Hematopoietic multipotent progenitor cell treated with erythropoietin and hydrocortisone succinate and interleukin-3 and kit ligand, for 17 days (in vitro differentiated cells): ENCODE measurements at places on chromosomes 3 and 15.

- DNase-seq = no peak
Observed at GRCh38 chr3:180417241-180417640, 184.7 kb upstream of the TTC14 start.

- DNase-seq = no peak
Observed at GRCh38 chr3:50657816-50658215, 16.9 kb upstream of the DOCK3 start.

DNA sequence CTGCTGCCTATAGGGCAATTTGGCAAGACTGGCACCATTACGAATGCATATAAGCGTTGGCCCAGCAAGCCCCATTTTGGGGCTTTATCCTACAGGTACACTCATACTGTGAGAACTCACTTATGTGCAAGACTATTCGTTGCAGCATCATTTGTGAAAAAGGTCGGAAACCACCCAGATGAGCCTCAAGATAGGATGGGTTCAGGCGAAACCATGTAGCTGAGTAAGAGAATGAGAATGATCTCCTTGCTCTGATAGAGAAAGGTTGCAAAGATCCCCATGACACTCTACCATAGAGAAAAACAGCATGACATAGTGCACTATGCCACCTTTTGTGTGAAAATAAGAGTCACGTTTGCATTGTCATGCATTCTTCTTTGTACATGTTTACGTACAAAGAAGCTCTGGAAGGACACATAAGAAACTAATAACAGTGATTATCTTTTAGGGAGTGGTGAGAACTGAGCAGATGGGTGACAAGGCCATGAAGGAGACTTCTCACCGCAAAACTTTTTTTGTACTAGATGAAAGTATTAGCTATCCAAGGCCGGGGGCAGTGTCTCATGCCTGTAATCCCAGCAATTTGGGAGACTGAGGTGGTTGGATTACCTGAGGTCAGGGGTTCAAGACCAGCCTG lies 50.0 kb downstream of the RHCG start:
- no peak for DNase-seq

GRCh38 chr15:38192496-38192895 lies 60.1 kb upstream of the SPRED1 start:
- DNase-seq = no peak

GRCh38 chr3:194476784-194477183 lies 10.0 kb downstream of the ATP13A3 start:
- DNase-seq = no peak

GRCh38 chr15:42056934-42057798 lies 36.3 kb upstream of the PLA2G4E start:
- DNase-seq = no peak

- no peak for DNase-seq
Observed at GRCh38 chr3:13191016-13191415, 117.8 kb upstream of the IQSEC1 start.

- DNase-seq = no peak
Observed at GRCh38 chr3:197523526-197523925, 32.2 kb downstream of the BDH1 start.

- no peak for DNase-seq
Observed at GRCh38 chr15:74725225-74725774, at the start of gene CYP1A1. CYP1A1 (minus strand) TSS chr15:74725528; CDS start chr15:74723097, 2,431 bp downstream.

GRCh38 chr3:141499284-141499683 lies 12.5 kb downstream of the RASA2 start:
- DNase-seq = no peak
